ENCODE measurements at places on chromosomes 5 and 9. TPM values are rescaled to one million over a fixed set of nuclear protein-coding genes. Genes with fewer than 3 reads are reported as not detected.

SLC6A7 gene
- not detected for total RNA-seq

SPAG8 gene
- 1.3 TPM for total RNA-seq

TSSK1B gene
- total RNA-seq = 0.50 TPM

BSPRY gene
- not detected for total RNA-seq

CCL21 gene
- not detected for total RNA-seq

CKS2 gene
- 25.9 TPM for total RNA-seq

PCDHA1 gene
- total RNA-seq = under 0.01 TPM

TPPP gene
- total RNA-seq = 0.26 TPM

Measured in fibroblast of lung (primary cell).